ENCODE measurements at places on chromosomes 12 and 14.

GRCh38 chr12:110379197-110379596 lies 24.3 kb downstream of the ANAPC7 start:
- DNase-seq: no peak

- DNase-seq: no peak
Observed at GRCh38 chr14:65098586-65098985, 3.7 kb downstream of the MAX start.

DNA sequence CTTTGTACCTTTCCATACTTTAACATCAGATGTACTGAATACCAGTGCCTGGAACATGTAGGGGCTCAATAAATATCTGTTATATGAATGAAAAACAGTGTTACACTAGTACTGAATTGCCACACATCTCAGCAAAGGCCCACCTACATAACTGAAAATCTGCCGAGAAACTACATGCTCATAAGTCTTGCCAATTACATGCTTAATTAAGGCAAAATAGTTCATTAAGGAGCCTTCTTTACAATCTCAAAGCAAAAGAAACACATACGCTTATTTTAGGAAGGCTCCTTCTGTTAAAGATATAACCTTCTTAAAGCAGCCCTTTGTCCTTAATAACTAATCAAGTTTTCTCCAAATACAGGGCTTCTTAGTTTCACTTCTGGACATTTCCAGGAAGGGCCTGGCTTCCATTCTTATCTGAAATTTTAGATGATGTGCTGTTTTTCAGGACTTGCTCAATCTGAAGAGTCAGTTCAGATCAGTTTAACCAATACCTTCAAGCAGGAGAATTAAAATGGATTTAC lies 11.5 kb downstream of the LIMA1 start:
- no peak for DNase-seq

DNA sequence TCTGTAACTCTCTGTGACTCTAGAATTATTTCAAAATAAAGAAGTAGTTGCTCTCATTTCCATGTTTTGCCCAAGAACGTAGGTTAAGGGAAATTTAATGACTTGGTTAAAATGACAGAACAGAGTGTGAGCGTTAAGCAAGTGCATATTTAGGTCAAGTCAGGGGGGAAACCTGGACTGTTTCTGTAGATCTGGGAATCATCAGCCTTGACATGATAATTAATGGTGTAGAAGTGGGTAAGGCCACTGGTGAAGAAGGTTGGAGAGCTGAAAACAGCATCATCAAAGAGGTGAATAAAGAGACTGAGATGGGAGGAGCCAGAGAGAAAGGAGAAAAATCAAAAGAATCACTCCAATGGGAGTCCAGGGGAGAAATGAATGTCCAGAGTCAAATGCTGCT lies 49.4 kb upstream of the STK38L start:
- DNase-seq: no peak

- no peak for DNase-seq
Observed at GRCh38 chr14:87632796-87633195, 360.2 kb downstream of the GALC start.

DNA sequence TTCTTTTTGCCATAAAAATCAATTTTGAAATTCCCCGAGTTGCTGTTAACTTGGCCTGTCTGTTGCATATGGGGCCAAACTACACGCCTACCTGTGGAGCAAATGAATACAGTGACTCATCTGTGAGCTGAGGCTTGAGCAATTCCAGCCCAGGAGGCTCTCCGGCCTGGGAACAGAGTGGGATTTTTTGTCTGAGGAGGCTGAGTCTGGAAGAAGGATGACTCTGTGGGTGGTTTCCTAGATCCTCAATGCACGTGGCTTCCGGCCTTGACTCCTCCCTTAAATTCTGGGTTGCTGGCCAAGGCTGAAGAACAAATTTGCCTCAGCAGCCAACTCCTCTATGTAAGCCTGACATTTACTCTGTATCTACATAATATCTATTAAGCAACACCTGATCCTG lies 124.1 kb downstream of the SSPN start:
- DNase-seq: no peak

DNA sequence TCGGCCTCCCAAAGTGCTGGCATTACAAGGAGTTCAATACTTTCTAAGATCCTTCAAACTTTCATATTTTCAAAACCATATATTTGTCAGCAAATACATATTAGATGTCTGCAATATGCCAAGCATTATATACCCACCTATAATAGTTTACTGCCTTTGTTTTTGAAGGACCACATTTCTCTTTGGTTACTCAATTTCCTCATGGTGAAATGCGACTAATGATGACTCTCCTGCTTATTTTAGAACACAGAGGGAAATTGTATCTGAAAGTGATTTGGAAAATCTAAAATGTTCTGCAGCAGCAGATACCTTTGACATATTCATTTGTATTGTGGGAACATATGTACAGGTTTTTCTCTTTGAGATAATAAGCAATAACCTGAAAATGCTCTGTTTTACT lies 2.7 kb upstream of the CNTN1 start:
- no peak for DNase-seq

GRCh38 chr12:80617733-80618132 lies 89.7 kb upstream of the MYF6 start:
- no peak for DNase-seq

- DNase-seq: no peak
Observed at GRCh38 chr12:13095266-13095995, 8.0 kb downstream of the GSG1 start.

GRCh38 chr12:120697344-120697743 lies 10.4 kb downstream of the MLEC start:
- no peak for DNase-seq

GRCh38 chr12:65415826-65416225 lies 137.3 kb downstream of the MSRB3 start:
- no peak for DNase-seq

DNA sequence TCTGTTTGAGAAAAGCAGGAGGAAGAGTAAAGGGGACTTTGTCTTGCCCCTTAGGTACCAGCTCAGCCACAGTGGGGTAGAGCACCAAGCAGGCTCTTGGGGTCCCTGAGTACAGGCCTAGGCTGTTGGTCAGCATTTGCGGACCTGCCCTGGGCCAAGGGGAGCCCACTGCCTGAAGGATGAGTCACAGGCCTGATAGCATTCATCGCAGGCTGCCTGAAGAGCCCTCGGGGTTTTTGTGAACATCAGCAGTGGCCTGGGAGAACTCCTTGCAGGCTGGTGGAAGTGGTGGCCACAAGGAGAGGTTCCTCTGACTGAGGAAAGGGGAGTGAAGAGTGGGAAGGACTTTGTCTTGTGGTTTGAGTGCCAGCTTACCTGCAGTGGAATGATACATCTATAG lies 25.0 kb upstream of the P2RX7 start:
- DNase-seq: no peak

DNA sequence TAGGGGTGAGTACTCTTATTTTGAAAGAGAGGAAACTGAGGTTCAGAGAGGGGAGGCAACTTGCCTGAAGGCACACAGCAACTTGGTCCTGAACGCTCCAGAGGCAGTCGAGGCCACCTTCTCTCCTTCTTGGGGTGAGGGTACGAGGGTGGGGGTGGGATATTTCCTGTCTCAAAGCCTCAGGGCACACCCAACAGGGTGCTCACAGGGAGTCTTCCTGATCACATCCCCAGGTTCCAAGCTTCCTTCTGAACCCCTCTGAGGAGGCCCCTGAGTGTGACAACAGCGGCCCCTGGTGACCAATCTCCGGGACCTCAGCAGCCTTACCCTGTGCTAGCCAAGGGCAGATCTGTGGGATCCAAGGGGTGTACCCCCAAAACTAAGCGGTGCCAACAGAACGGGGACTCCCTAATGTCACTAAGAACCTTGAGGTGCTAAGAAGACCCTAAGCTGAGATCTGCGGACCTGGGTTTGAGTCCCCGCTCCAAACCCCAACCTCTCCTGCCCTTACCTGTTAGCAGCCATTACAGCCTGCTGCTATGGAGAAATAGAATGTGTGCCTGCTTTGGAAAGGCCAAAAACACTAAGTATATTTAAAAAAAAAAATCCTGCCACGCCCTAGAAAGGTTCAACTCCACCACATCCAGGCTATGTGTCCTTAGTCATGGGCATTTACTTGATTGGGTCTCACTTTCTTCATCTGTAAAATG lies 57.9 kb downstream of the TRPV4 start:
- peak; percentile 58 for DNase-seq

GRCh38 chr14:64478634-64479250 lies 13.4 kb downstream of the AKAP5 start:
- no peak for DNase-seq

- no peak for DNase-seq
Observed at GRCh38 chr12:42868291-42868690, 278.7 kb upstream of the PRICKLE1 start.

DNA sequence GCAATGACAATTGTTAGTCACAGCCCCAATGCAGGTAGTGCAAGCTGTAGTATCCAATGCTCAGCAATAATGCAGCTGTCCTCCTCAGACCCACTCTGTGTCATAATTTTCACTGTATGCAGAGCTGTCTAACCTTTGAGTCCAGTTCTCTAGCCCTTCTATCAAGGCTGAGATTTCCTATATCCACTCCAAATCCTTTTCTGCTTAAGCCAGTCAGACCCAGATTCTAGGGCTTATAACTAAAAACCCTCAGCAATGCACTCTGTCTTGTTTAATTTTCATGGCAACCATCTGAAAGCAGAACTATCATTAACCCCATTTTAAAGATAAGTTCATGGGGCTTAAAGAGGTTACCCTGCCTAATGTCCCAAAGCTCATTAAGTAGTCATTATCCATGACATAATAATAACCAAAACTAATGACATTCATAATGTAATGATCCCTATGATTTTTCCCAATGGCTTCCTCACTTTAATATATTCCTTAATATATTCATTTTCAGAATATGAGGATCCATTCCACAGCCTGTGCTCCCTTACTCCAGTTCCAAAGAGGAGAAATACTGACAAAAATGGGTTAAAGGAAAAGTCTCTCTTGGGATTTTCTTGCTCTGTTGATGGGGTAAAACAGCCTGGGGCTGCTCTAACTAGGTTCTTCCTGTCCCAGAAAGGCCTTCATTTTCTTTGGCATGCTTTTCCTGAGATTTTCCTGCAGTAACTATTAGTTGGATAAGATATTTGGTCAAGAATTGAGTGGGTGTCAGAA lies 29.5 kb downstream of the TXNDC16 start:
- no peak for DNase-seq

GRCh38 chr14:105467249-105467941 lies 7.2 kb upstream of the CRIP2 start:
- no peak for DNase-seq

DNA sequence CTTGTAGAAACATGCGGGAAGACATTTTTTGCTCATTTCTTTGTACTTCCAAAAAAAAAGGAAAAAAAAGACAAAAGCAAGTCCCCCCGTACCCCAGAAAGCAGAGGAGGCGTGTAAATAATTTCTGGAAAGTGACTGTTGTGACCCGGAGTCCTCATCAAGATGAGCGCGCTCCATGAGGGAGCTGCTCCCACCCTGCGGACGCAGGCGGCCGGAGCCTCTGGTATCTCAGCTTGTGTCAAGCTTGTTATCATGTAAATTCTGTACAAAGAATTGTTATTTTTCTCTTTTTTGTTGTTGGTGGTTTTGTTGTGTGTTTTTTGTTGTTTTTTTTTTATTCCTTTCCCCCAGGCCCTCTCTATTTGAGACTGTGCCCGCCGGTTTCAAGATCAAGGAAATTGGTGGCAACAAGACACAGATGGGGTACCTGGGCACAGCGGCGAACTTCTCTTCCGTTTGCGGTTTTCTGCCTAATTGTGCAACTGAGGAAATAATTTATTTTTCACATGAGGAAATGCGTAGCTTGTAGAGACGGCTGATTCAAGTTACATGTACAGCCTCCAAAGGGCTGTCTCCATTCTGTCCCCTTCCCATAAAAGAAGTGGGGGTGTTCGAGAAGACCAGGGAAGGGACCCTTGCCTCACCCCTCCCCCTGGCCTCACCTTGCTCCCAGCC lies 27.0 kb downstream of the HPD start:
- no peak for DNase-seq

- no peak for DNase-seq
Observed at GRCh38 chr12:56120158-56120846, 2.2 kb downstream of the ZC3H10 start.

DNA sequence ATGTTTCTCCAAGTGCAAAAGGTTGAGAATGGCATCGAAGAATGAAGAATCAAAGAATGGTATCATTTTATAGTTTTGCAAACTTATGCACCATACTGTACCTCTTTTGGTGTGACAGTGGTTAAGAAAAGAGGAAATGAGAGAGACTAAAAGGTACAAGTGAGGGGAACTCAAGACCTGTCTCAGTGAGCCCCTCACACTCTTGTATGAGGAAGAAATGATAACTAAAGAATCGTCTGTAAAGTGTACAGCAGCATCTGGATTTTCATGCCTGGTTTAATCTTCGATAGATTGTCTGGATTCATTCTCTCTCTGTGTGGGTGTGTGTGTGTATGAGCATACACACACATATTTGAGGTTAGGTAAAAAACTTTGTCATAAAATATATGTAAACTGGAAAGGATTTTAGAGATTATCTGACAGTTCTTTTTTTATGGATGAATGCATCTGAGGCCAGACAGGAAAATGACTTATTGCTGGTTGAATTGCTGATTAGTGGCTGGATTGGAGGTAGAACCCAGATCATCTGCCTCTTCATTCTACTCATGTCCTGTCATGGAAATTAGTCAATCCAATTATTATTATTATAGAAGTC lies 16.0 kb upstream of the SLC38A2 start:
- DNase-seq: no peak

GRCh38 chr12:117334051-117334450 lies 27.4 kb downstream of the NOS1 start:
- no peak for DNase-seq

DNA sequence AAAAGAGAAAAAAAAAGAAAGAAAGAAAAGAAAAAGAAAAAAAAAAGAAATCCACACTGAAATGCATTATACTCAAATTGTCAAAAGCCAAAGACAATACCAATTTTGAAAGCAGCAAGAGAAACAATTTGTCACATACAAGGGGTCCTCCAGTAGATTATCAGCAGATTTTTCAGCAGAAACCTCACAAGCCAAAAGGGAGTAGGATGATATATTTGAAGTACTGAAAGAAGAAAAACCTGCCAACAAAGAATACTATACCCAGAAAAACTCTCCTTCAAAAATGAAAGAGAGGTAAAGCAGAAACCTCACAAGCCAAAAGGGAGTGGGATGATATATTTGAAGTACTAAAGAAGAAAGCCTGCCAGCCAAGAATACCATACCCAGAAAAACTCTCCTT lies 37.1 kb upstream of the ANO6 start:
- no peak for DNase-seq

- DNase-seq: no peak
Observed at GRCh38 chr14:69068744-69069421, 84.0 kb downstream of the DCAF5 start.

GRCh38 chr12:129862561-129863175 lies 41.2 kb downstream of the TMEM132D start:
- no peak for DNase-seq

DNA sequence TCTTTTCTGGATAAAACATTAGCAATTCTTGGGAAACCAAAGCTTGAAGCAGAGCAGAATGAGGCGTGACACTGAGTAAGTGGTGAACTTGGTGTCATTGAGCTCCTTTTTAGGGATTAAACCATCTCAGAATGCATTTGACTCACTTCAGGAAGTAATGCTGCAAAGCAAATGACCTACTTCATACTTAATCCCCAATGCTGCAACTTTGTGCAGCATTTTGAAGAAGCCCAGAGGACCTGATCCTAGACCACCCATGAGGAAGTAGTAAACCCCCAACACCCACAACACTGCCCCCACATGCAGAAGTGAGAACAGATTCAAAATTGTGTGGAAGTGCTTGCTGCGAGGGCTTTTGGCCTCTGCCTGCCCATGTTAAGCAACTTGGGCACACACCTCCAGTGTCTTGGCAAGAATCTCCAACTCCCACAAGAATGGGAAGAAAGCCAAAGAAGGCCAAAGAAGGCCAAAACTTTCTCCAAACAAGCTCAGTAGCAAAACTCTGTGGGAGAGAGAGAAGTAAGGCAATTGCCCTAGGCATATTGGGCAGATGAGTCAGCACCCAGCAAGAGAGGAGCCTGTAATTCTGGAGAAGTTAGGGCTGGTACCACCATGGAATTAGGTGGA lies 69.2 kb upstream of the ETV6 start:
- DNase-seq: no peak
